ENCODE measurements at places on chromosomes 6 and 20.

GRCh38 chr6:111105578-111105977, 18.3 kb downstream of the SLC16A10 start:
- DNase-seq, result no peak

GRCh38 chr6:2973676-2974075, 2.3 kb upstream of the SERPINB6 start:
- no peak for DNase-seq

- no peak for DNase-seq
Observed at GRCh38 chr20:63693083-63693732, 3.2 kb upstream of the TNFRSF6B start.

DNA sequence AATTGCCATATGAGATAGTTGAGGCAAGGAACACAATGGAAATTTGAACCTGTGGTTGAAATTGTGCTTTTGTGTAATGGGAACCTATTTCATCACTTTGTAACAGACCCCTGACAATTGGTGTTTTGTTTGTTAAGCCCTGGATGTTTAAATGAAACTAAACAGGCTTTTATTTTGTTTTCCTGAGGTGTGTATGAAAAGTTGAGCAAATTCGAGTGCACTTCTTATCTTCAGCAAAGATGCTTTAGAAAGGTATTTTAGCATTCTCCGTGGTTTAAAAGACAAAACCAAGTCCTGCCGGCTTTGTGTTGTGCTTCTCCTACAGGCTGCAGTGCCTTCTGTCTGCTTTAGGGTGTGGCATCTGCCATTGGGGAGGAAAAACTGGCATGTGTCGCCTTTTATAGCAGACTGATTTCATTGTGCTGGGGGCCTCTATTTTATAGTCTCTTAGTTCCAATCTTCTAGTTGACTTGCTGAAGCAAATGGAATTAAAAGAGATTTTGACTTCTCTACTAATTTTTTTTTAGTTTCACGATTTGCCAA, 2.2 kb upstream of the ARID1B start:
- DNase-seq, result no peak

DNA sequence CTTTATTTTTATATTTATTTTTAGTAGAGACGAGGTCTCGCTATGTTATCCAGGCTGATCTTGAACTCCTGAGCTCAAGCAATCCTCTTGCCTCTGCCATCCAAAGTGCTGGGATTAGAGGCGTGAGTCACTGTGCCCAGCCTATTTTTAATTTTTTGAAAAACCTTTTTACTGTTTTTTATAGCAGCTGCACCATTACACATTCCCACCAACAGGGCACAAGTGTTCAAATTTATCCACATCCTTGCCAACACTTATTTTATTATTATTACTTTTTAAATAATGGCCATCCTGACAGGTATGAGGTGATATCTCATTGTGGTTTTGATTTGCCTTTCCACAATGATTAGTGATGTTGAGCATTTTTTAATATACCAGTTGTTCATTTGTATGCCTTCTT, 42.5 kb downstream of the PACSIN1 start:
- no peak for DNase-seq

GRCh38 chr6:157229132-157229618, 94.1 kb downstream of the TMEM242 start:
- no peak for DNase-seq

- DNase-seq, result no peak
Observed at GRCh38 chr6:127950566-127951145, 49.8 kb upstream of the THEMIS start.

DNA sequence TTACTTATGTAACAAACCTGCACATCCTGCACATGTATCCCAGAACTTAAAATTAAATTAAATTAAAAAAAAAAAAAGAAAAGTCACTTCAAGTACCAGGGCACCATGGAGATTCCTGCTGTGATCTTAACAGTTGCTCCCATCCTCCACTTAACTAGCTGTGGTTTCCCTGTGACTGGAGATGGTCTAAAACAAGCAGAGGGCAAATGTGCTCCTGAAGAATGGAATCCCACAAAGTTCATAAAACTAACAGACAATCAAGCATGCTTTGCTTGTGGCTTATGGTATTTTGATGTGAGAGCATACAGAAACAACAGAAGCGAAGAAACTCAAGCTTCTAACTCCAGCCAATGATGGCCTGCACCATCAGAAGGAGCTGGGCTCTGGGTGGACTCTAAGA, 153.6 kb upstream of the KCNK16 start:
- DNase-seq, result no peak

- no peak for DNase-seq
Observed at GRCh38 chr6:7047966-7048365, 59.8 kb upstream of the RREB1 start.

GRCh38 chr20:4183361-4183760, 168.0 kb upstream of the RNF24 start:
- no peak for DNase-seq

DNA sequence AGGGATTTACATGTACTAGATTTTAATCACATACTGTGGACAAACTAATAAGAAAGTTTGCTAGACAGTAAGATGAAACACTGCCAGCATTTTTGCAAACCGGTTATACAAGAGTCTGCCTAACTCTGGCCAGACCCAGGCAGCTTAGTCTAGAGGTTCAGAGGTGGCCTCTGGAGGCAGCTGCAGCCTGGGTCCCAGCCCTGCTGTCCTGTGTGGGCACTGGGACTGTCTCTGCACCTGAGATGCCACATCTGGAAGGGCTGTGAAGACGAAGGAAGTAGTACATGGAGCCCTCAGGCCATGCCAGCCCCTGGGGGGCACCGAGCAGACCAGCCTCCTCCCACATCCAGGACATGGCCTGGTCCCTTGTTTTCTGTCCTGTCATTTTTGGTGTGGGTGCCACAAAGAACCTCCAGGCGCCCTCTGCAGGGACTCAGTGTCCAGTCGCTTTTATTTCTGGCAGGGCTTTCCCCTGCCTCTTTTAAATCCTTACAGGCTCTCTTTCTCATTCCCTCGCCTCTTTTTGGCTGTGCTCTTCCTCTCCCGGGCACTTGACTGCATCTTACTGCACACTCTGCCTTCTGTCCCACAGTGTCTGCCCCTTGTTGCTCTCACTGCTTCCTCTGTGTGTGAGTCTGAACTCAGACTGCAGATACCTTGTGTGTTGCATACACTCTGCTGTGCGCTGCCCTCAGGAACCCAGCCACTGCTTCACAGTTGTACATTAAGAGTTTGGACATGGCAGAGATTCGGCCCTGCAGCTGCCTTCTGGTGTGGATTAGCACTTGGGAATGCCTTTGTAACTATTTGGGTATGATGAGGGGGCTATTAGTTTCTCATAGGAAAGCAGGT, 216.7 kb downstream of the ZDHHC14 start:
- no peak for DNase-seq

DNA sequence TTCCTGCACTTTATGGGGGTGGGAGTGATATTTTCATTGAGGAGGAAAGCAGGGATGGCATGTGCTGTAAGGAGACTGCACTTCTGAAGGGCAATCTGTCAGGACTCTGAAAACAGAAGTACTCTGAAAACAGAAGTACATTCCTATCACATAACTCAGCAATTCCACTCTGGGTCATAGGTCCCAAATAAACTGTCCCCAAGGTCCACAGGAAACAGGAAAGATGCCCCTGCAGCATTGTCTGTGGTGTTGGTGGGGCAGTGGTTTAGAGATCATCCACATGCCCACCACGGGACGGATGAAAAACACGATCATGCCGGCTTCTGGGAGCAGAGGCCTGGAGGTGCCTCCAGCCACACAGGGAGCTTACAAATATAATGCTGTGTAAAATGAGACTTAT, 150.3 kb downstream of the OTOR start:
- no peak for DNase-seq

- no peak for DNase-seq
Observed at GRCh38 chr6:81682235-81682795, 70.2 kb downstream of the TENT5A start.

GRCh38 chr6:161482517-161482858, 208.6 kb upstream of the AGPAT4 start:
- DNase-seq, result no peak

DNA sequence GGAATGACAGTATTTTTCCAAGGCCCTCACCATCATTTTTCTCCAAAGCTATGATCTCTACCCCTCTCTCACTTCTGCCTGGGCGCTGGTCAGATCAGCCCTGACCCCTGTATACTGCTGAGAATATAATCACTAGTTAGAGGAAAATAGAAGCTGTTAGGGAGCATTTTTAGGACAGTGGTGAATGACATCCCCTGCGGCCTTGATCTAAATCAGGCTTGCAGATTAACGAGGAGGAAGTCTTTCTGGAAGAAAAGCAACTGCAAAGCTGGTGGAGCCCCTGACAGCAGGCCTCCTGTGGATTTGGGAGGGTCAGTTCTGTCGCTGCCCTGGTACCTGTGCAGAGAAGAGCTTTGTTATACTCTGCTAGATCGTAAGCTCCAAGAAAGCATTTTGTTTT, 107.9 kb downstream of the RPP40 start:
- no peak for DNase-seq

DNA sequence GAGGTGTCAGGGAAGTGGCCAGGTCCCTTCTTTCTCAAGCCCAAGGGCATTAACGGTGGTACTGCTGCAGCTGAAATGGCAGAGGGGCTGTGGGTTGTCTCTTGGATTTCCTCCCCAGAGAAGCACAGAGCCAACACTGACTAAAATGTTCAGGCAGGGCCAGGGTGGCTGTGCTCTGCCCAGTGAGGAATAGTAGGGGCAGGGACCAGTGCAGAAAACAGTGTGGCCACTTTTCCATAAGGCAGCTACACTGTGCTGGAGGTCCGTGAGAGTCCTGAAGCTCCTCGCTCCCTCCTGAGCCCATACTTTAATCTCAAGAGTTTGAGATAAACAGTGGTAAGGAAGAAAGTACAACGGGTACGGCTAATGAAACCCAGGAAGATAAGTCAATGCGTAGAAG, 4.5 kb downstream of the LPA start:
- DNase-seq, result no peak

- no peak for DNase-seq
Observed at GRCh38 chr6:110735666-110736065, 79.6 kb downstream of the CDK19 start.

DNA sequence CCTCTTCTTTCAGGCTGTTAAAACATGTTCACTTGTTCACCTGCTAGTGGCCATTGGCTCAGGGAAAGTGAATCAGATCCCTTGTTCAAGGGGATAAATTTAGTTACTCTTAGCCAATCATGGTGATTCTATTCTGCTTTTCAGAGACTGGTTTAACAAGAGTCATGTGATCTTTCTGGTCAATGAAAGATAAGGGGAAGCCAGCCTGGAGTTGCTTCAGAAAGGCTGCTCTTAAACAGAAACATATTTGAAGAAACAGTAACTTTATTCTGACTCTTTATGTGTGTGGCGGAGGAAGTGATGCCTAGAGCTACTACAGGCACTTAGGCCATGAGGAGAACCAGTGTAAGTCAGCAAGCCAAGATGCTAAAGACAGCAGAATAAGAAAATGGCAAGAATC, 28.1 kb upstream of the AHI1 start:
- DNase-seq, result no peak

- no peak for DNase-seq
Observed at GRCh38 chr6:143014764-143015163, 45.9 kb upstream of the AIG1 start.

GRCh38 chr6:17780061-17780460, 73.3 kb upstream of the NUP153 start:
- no peak for DNase-seq

GRCh38 chr6:34671367-34671766, 25.2 kb downstream of the ILRUN start:
- DNase-seq, result no peak

- DNase-seq, result no peak
Observed at GRCh38 chr6:110277100-110277665, 81.0 kb downstream of the METTL24 start.

GRCh38 chr20:19486446-19486845, 271.6 kb upstream of the RIN2 start:
- DNase-seq, result no peak

DNA sequence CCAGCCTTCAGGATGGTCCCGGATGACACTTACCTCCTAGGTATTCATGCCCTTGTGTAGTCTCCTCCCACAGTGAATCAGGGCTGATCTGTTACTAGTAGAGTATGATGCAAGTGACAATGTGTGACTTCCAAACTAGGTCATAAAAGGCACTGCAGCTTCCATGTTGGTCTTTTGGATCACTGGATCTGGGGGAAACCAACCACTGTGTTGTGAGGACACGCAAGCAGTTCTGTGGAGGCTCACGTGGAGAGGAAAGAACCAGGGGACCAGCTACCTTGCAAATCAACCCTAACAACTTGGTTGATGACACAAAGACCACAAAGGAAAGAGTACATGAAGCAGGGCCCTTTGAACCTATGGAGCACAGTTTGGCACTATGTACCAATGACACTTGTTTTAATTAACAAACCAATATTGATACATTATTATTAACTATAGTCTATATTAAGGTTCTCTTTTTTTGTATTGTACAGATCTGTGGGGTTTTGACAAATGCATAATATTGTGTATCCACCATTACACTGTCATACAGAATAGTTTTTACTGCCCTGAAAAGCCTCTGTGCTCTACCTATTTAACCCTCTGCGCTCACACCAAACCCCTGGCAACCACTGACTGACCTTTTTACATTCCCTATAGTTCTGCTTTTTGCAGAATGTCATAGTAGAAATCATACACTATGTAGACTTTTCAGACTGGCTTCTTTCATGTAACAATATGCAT, 16.3 kb upstream of the SDCBP2 start:
- DNase-seq, result no peak

Data from H54 (cell line).